ENCODE measurements at places on chromosomes 11 and 22. TPM values are rescaled to one million over a fixed set of nuclear protein-coding genes. Genes with fewer than 3 reads are reported as not detected.

The UCP3 gene
- total RNA-seq, result 0.89 TPM

DNA sequence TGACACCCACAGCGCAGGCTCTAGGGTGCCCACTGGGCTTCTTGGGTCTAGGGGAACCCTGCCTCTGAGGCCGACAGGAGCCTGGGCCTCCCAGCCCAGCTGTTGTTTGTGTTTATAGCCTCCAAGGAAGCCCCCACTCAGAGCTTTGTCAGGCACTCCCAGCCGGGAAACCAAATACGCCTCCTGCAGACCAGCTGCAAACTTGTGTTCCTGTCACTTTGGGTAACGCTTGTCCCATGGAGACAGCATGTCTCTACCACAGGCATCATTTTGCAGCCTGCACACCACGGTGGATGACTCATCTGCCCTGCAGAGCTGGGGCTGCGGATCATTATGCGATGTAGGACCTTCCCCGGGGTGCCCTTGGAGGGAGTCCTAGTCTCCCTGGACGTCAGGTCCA lies 40.6 kb upstream of the CRYBB3 start:
- H3K27ac ChIP-seq, result no peak overlapping the region
- no peaks in the 10 kb centered on the region for H3K36me3 ChIP-seq

- peaks cover 2% of the 10 kb centered on the region for H3K36me3 ChIP-seq
- H3K4me3 ChIP-seq, result no peak overlapping the region
- no peak for DNase-seq
- H3K4me1 ChIP-seq, result peaks cover 3% of the 10 kb centered on the region
- no peaks in the 10 kb centered on the region for H3K27me3 ChIP-seq
Measured at GRCh38 chr11:112128483-112129121, 35.3 kb downstream of the IL18 start.

The RASD2 gene
- total RNA-seq, result 0.06 TPM

GRCh38 chr22:37244114-37244921 lies at the start of gene RAC2:
RAC2 (minus strand) TSS chr22:37244269; CDS start chr22:37244148, 121 bp downstream.
- H3K27ac ChIP-seq, result peak within 1 kb of the TSS; percentile 95
- peaks cover 35% of the 10 kb centered on the region for H3K4me1 ChIP-seq
- H3K4me3 ChIP-seq, result peak within 1 kb of the TSS; percentile 96
- H3K36me3 ChIP-seq, result peaks cover 40% of the 10 kb centered on the region
- no peaks in the 10 kb centered on the region for H3K27me3 ChIP-seq
- DNase-seq, result peak; percentile 93

DNA sequence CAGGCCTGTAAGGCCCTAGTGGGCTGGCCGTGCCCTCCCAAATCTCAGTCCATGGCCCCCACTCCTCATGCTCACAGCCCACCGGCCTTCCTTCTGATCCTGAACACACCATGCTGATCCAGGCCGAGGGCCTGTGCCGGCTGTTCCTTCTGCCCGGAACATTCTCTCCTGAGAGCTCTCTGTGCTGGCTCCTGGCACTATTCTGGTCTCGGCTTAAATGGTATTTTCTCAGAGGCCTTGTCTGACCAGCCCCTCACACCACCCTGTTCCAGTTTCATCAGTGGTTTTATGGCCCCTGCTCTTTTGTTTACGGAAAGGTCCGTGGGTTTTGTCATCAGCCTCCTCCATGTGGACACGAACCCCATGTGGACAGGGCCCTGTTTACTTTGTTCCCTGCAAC lies 22.0 kb downstream of the SPTBN2 start:
- H3K4me1 ChIP-seq, result no peaks in the 10 kb centered on the region
- no peaks in the 10 kb centered on the region for H3K36me3 ChIP-seq
- peaks cover 4% of the 10 kb centered on the region for H3K27me3 ChIP-seq
- no peak overlapping the region for H3K27ac ChIP-seq
- no peak overlapping the region for H3K4me3 ChIP-seq

GRCh38 chr22:44805711-44806110 lies 53.3 kb downstream of the ARHGAP8 start:
- no peak overlapping the region for H3K4me3 ChIP-seq
- no peaks in the 10 kb centered on the region for H3K27me3 ChIP-seq
- no peaks in the 10 kb centered on the region for H3K36me3 ChIP-seq
- peaks cover 14% of the 10 kb centered on the region for H3K4me1 ChIP-seq
- DNase-seq, result no peak

DNA sequence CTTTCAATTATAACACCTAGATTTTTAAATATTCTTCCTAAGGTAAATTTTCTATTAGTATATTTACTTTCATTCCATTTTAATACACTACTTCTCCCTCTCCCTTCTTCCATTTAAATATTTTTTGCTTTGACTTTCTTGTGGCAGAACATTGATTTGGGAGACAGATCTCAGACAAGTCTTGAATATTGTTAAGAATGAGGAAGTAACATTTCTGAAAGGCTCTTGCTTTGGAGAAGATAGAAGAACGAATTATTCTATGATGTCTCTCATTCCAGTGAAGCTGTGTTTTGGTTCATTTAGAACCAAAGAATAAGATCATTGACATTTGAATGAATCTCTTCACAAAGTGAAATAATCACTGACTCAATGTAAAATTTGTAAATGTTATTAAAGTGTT lies 2.4 kb downstream of the IPO7 start:
- H3K4me1 ChIP-seq, result peaks cover 30% of the 10 kb centered on the region
- peaks cover 37% of the 10 kb centered on the region for H3K36me3 ChIP-seq
- no peaks in the 10 kb centered on the region for H3K27me3 ChIP-seq
- no peak overlapping the region for H3K27ac ChIP-seq

DNA sequence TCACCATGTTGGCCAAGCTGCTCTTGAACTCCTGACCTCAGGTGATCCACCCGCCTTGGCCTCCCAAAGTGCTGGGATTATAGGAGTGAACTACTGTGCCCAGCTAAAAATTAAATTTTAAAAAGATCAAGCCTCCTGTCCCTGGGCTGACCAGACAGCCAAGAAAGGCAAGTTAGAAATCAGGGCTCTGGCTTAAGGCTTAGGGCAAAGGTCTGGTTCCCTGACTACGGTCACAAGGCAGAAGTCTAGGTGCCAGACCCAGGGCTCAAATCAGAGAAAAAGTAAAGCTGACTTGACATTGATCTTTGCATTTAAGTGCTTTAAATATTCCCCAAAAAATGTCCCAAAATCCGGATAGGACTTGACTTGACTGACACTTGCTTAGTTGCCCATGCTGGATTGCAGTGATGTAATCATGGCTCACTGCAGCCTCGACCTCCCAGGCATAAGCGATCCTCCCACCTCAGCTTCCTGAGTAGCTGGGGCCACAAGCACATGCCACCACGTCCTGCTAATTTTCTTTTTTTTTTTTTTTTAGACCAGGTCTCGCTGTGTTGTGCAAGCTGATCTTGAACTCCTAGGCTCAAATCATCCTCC lies 17.3 kb upstream of the CRKL start:
- H3K27ac ChIP-seq, result no peak overlapping the region
- H3K4me3 ChIP-seq, result no peak overlapping the region
- H3K4me1 ChIP-seq, result no peaks in the 10 kb centered on the region
- DNase-seq, result no peak
- H3K36me3 ChIP-seq, result no peaks in the 10 kb centered on the region
- H3K27me3 ChIP-seq, result no peaks in the 10 kb centered on the region
